ENCODE measurements at places on chromosomes 4 and X. TPM values are rescaled to one million over a fixed set of nuclear protein-coding genes. Genes with fewer than 3 reads are reported as not detected.

ITM2A gene
- total RNA-seq: 14.5 TPM

ARX gene
- not detected for total RNA-seq

FRMD7 gene
- not detected for total RNA-seq

GLRA2 gene
- total RNA-seq: not detected

RUFY3 gene
- total RNA-seq: 25.5 TPM

SPACA5 gene
- total RNA-seq: not detected

SSX2 gene
- not detected for total RNA-seq
